BJ (cell line): ENCODE measurements at places on chromosomes 2 and 18. TPM values are rescaled to one million over a fixed set of nuclear protein-coding genes. Genes with fewer than 3 reads are reported as not detected.

The IL1RN gene
- not detected in 2 replicates for polyA plus RNA-seq

The ACTR1B gene
- 48.4 and 64.6 TPM in 2 replicates for polyA plus RNA-seq

- DNase-seq = no peak
Observed at GRCh38 chr2:25829377-25829704, 48.9 kb downstream of the ASXL2 start.

- no peak for DNase-seq
Observed at GRCh38 chr2:60152226-60152833, 401.1 kb downstream of the BCL11A start.

DNA sequence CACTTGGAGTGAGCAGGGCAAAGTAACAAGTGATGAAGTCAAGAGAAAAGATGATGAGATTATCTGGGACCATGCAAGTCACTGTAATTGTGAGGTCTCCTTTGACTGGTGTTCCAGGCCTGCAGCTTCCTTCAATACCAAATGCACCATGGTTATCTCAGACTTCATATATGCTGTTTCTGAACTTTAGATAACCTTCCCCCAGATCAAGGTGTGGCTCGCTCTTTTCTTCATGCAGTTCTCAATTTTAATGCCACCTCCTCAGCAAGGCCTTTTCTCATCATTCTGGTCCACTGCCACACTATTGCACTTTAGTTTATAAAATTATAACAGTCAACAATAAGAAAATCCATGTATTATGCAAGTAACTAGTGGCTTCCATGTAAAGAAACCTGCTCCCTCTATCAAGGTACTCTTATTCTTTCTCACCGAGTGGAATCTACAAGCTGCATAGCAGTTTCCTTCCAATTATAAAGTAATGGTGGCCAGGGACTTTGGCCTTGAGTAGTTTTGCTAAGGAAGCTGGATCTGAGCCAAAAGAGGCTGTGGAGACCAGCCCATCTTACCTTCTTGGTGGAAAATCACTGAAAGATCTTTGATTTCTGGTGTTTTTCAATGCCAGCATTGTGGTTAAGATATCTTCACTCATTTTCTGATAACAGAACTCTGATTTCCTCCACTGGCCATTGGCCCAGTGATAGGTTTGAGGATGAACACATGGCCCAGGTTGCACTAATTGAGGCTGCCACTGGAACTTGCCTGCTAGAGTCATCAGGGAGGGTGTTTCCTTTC lies 113.6 kb downstream of the KCNE4 start:
- no peak for DNase-seq

DNA sequence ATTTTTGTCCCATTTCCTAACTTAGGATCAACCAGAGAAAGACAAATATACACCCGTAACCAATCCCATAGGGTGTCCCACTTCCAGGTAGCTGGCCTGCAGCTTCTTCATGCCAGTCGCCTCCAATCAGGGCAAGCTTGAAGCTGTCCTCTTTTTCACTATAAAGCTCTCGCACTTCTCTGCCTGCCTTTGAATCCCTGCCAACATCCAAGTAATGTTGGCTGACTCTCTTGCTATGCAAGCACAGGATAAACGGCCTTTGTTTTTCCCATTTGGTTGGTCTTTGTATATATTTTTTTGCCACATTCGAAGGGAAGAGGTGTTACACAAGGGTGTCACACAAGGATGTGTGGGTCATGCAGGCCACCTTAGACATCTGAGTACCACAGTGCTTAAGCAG lies 388.8 kb downstream of the CBLN2 start:
- no peak for DNase-seq

DNA sequence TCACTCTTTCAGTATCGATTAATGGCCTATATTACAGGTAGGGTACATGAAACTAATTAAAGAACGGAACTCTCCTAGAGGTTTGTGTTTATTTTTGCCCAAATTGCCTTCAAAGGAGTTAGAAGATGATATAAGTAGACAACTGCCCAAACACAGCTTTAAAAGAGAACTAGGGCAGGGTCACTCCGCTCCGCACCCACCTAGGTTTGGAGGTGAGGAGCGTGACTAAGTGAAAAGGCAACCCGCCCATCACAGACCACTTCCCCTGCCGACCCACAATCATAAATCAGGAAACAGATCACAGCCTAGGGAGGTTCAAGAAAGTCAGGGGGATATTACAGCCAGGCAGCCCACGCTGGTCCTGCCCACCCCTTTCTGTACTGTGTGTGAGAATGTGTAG lies 166.7 kb downstream of the C1D start:
- no peak for DNase-seq

DNA sequence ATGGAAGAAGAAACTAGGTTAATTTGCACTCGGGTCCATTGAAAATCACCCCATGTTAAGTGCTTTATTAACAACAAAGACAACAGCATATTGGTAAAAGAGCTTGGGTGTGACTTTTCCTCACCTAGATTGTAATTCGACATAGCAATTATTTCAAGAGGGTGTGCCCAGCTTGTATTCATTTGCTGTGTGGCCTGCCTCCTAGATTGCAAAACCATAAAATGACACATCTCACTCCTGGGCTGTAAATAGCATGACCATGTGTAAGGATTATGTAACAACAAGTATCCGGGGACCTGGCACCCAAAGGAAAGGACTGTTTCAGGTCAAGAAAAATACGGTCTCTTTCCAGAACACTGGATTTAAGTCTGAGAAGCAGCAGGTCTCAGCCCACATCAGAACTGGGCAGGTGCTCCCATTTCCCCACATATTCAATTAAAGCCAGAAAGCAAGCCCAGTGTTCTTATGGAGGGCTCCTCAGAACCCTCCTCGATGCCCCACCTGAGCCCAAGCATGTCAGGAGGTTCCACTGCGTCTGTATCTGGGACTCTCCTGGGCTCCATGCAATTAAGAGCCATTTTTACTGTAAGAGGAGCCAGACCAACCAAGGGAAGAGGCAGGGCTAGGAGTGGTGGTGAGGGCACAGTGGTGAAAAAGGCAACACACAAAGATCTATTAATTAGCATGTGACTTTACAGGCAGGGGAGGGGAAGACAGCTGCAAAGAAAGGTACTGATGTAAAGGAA lies 39.2 kb downstream of the MREG start:
- no peak for DNase-seq
